ENCODE measurements at places on chromosomes 12 and 14.

GRCh38 chr14:73295198-73295796 lies 58.0 kb downstream of the PAPLN start:
- DNase-seq, result peak; percentile 54

DNA sequence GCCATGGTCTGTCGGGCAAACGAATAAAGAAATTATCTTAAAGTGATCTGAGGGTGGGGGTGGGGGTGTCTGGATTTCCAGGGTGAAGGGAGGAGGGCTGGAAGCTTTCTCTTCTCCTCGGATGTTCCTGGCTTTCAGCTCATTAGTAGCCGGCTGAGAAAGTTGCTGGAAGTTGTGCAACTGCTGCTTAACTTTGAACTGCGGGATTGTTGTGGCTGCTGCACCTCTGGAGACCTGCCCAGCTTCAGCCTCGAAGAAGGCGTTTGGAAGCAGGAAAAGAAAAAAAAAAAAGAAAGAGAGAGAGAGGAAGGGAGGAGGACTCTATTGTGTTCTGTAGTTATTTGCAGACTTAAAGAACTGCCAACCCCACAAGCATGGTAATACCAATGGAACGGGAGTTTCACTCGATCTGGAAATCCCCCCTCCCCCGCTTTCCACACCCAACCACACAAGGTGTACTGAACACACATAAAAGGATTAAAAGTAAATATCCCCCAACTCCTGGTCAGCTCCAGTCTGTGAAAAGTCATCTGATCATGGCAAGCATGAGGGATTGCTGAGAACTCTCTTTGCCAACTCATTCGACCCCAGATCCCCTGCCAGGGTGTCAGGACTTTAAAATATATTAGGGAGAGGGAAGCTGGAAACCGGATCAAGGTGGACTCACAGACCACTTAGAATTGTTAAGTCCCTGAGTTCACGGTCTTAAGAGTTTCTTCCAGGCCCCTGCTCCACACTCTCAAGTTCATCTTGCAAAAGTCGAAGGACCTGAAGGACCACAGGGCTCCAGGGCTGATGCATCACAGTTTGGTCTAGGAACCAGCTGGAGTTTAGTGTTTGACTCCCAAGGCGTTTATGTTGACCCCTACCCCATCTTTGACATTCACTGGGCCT lies at the start of gene RASSF9:
Gene RASSF9, minus strand, starts transcription at position 213 of the 894 bp plus-strand sequence. Its CDS starts 208 bp downstream, at position 5.
- no peak for DNase-seq

GRCh38 chr14:102318781-102319276 lies 717 bp upstream of the ZNF839 start:
- DNase-seq, result no peak

- DNase-seq, result no peak
These were observed 145.2 kb upstream of the RTL1 start for GRCh38 chr14:101048766-101049165.

DNA sequence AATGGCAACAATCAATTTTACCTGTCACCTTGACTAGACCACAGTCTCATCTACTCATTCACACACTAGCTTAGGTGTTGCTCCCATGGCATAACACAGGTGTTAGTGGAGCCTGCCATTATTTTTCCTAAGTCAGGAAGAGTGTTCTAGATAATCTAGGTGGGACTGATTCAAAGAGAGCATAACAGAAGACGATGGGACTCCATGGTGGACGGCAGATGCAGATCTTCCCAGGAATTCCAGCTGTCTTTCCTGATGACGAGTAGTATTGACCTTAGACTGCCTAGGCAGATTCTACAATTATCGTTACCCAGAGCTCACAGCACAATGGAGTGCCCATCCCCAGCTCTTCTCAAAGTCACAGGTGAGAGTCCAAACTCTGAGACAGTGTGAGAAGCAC lies 589.0 kb downstream of the TMEM121 start:
- no peak for DNase-seq

DNA sequence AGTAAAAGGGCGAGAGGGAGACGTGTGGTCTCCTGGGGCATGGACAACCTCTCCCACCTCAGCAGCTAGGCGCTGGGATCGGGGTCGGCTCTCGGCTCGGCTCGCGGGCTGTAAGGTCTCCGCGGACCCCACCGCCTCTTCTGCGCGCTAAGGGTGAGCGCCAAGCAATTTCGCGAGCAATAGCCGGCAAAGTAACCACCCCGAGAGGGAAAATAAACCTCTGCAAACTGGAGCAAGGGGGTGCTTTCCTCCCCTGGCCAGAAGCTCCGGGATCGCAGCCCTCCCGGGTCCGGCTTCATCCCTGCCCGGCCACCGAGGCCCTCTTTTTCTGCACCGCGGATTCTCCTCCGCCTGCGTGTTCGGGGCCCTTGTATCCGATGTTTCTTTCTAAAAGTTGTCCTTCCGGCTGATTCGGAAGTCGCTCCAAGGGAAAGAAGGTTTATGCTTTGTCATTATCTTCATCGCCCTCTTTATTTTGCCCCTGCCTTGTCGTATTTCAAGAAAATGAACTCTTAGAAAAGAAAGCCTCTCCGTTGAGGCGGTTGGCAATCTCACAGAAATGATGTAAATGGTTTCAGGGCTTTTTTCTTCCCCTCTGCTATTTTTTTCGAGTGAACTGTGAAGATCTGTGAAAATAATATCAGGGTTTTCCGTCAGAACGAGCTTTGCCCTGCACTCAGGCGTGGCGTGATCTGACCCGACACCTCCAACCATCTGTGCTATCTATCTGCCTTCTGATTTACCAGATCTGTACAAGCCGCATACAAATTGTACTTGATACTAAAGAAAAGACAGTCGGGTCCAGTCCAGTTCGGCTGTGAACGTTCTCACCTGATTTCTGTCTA lies 1.7 kb upstream of the SIX6 start:
- no peak for DNase-seq

GRCh38 chr14:52351233-52352060 lies 37.3 kb downstream of the PTGER2 start:
- no peak for DNase-seq

DNA sequence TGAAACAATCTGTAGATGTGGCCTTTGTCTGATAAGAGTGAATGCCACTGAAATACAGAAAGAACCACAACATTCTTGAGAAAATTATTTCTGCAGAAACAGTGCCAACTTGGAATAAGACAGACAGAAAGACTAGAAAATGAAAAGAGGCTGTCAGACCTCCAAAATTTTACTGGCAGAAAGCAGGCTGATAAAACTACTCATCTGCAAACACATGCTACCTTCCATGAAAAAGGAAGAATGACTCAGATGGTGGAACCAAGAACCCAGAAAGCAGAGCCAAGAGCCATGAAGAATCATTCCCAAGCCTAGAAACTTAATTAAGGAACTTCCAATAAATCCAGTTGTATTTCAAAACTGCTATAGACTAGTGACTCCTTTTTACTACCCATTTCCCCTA lies 31.9 kb upstream of the OSBPL8 start:
- no peak for DNase-seq

- no peak for DNase-seq
These were observed 36.4 kb downstream of the PPM1H start for GRCh38 chr12:62898526-62898925.

DNA sequence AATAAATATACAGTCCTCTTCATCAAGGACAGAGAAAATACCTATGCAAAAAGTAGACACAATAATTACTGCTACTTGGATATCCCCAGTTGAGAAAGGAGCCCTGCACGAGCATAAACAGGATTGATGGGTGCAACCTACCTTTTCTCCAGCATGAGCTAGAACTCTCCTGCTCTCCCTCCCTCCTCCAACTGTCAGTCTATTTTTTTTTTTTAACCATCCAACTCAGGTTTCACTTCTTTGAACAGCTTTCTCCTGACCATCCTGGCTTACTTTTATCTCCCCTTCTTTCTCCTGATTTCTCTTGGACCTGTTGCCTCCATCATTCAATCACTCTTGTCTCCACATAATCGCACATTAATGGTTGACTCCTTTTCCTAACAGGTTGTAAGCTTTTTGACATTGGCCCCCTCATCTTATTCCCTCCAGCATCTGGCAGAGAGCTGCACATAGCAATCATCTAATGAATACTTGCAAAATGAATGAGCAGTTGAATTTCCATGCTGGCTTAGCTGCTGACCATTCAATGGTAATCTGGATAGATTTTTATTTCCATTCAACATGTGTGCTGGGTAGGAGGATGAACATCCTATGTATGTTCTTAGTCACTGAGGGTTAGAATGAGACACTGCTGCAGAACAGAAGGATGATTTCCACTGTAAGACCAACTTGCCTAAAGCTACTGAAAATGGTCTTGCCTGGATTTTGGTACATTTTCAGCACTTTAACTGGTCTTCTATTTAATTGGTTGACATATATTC lies 24.4 kb downstream of the MYBPC1 start:
- DNase-seq, result no peak

GRCh38 chr14:68871392-68871791 lies 78.5 kb upstream of the ZFP36L1 start:
- no peak for DNase-seq

GRCh38 chr14:22808388-22809209 lies 6.6 kb downstream of the SLC7A7 start:
- DNase-seq, result no peak

- DNase-seq, result no peak
These were observed 49.1 kb downstream of the KCNA1 start for GRCh38 chr12:4958697-4959375.

DNA sequence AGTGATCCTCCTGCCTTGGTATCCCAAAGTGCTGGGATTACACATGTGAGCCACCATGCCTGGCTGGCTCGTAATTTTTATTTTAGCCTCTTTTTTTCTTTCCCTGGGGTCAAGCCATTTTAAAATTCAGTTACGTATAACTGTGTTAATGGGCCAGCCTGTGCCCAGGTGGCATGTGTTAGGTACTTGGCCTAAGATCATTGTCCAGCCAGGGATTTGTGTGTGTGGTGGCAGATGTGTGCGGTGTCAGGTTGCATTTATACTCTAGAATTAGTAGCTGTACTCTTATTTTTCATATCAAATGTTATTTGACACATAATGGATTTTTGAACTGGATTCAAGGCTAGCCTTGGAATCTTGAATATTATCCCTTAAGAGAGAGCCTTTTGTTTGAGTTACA lies 69.3 kb downstream of the FBXO34 start:
- no peak for DNase-seq

DNA sequence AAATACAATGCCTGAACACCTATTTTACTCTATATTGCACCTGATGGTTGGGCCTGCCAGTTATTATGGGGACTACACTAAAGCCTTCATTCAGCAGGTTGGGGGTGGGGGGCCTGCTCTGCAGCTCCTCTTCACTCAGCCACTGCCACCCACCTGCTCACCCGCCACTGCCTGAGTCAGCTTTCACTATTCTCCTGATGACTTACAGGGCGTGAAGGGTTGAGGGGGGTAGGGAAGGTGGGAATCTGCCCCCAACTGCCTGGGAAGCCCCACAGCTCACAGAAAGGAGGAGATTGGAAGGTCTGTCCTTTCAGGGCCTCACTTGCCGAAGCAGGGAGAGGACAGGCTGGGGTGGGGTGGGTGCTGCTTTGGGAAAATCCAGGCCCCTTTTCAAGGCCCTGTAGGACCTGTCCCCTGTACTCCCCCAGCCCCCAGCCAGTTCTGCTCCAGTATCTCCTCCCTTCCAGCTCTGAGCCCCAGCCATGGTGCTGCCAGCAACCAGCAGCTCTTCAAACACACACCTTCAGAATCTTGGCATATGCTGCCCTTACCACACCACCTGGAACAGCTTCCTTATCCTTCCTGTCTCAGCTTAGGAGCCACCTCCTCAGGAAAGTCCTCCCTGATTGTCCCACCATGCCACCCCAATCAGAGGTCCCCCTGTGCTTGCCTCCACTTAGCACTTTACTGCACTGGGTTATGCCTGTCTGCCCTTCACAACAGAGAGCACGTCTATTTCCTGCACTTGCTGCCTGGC lies 33.1 kb downstream of the IRF2BPL start:
- DNase-seq, result no peak

DNA sequence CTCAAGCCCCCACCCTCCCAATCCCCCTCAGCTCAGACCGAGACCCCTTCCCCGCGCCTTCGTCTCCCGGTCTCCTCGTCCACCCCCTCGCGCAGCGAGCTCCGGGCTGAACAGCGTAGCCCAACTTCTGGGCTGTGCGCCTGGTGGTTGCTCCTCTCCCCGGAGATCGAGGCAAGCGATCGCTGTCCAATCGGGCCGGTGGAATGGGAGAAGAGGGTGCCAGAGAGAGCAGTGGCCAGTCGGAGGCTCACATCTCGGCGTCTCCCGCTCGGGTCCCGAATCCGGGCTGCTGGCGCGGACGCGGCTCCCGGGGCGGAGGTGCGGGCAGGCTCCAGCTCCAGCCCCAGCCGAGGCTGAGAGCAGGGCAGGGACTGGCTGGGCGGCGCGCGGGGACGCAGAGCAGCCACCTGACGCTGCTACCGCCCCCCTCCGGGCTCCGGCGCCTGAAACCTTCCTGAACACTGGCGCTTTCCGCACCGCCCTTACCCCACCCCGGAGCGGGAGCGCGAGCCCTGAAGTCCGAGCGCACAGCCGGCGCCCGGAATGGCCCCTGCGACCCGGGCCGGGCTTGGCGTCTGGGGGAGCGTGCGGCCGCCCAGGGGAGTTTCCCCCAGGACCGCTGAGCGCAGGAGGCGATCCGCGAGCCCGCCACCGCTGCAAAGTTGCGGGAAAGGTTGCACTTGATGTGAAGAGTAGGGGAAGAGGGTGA lies 508 bp upstream of the KCNH5 start:
- no peak for DNase-seq

DNA sequence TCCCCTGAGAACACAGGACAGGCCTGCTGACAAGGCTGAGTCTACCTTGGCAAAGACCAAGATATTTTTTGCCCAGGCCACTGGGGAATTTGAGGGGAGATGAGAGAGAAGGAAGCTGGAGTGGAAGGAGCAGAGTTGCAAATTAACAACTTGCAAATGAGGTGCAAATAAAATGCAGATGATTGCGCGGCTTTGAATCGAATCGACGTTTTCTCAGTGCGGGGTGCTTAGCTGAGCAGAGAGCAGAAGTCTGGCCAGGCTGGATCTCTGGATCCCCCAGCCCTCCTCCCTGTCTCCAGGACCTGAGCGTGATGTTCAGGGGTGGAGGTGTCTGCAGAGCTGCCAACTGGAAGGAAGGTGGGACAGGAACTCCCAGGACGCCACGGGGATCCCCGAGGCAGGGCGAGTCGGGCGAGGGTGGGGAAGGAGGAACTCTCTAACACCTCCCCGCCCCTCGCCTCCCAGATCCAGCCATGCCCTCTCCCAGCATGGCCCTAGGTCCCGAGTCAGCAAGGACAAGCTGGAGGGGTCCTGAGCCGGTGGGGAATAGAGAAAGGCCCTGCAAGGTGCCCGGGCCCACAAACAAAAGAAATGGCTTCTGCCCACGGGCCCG lies 527 bp upstream of the CARMIL3 start:
- no peak for DNase-seq

- DNase-seq, result no peak
These were observed 8.3 kb downstream of the ABHD4 start for GRCh38 chr14:22606380-22606779.

- DNase-seq, result no peak
These were observed 7.9 kb upstream of the NAA25 start for GRCh38 chr12:112116232-112117060.

- no peak for DNase-seq
These were observed 62.0 kb downstream of the PLEKHA5 start for GRCh38 chr12:19191563-19191962.

GRCh38 chr12:129984106-129984505 lies 80.3 kb upstream of the TMEM132D start:
- DNase-seq, result no peak

- DNase-seq, result no peak
These were observed 8.7 kb downstream of the STAC3 start for GRCh38 chr12:57242329-57242690.

- DNase-seq, result no peak
These were observed 15.6 kb downstream of the OTX2 start for GRCh38 chr14:56794557-56795283.
